ENCODE measurements at places on chromosomes 11 and 22. TPM values are rescaled to one million over a fixed set of nuclear protein-coding genes. Genes with fewer than 3 reads are reported as not detected.

GRCh38 chr11:110710628-110711381 lies 1.4 kb downstream of the ARHGAP20 start:
- DNase-seq = peak; percentile 18

DNA sequence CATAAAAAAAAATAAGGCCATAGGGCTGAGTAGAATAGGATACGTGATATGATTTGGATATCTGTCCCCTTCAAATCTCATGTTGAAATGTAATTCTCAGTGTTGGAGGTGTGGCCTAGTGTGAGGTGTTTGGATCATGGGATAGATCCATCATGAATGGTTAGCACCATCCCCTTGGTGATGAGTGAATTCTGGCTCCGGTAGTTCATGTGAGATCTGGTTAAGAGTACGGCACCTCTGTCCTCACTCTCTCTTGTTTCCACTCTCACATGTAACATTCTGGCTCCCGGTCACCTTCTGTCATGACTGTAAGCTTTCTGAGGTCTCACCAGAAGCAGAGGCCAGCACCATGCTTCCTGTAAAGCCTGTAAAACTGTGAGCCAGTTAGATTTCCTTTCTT lies 45.5 kb downstream of the RAB30 start:
- DNase-seq = no peak

DNA sequence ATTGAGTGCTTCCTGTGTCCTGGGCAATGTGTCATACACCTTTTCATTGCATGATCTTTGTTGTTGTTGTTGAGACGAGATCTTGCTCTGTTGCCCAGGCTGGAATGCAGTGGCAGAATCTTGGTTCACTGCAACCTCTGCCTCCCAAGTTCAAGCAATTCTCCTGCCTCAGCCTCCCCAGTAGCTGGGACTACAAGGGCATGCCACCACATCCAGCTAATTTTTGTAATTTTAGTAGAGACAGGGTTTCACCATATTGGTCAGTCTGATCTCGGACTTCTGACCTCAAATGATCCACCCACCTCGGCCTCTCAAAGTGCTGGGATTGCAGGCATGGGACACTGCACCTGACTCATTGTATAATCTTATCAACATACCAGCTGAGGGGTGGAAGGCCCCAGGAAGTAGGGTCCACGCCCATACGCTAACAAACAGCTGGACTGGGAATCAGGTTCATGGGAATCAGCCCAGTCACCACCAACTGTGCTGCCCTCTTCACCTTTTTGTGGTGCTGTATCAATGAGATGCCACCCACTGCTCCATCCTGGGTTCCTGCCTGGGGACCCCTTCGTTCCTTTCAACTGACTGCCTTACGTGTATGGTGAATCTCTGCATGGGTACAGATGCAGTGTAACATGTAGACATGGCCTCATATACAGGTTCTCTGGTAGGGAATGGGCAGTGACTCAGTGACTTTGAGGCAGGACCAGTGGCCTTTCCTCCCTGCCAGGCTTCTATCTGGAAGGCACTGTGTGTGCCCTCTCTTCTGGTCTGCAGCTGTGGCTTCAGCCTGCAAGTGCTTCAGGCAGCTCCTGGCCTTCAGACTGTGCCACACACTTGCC lies 32.5 kb upstream of the YWHAH start:
- DNase-seq = no peak

DNA sequence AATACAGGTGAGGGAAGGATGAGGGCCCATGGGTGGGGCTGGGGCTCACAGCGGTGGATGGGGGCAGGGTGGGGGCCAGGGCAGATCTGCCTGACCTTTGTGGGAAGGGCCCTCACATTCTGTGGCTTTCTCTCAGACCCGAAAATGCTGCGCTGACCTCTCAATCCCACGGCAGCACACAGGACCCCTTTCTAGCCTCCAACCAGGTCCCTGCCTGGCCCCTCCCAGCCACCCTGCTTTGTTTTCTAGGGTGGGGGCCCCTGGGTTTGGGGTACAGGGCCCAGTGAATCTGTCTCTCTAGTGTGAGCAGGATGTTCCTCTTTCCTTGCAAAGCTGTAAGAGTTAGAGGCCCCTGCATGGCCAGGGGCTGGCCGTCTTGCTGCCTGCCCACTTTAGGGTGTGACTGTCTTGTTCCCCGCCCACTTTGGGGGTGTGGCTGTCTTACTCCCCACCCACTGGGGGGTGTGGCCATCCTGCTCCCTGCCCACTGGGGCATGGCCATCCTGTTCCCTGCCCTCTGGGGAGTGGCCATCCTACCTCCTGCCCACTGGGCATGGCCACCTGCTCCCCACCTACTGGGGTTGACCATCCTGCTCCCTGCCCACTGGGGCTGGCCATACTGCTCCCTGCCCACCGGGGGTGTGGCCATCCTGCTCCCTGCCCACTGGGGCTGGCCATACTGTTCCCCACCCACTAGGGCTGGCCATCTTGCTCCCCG lies 11.5 kb downstream of the PARVG start:
- DNase-seq = no peak

GRCh38 chr11:75191330-75191717 lies 40.4 kb downstream of the SLCO2B1 start:
- DNase-seq = no peak

GRCh38 chr22:37804352-37804880 lies 3.3 kb upstream of the GCAT start:
- DNase-seq = no peak

OR4S2 gene
- not detected for total RNA-seq

Data from occipital lobe (tissue), 3 donors.